Heart left ventricle (tissue), 16 donors: ENCODE measurements at places on chromosomes 3 and 15. TPM values are rescaled to one million over a fixed set of nuclear protein-coding genes. Genes with fewer than 3 reads are reported as not detected.

DNA sequence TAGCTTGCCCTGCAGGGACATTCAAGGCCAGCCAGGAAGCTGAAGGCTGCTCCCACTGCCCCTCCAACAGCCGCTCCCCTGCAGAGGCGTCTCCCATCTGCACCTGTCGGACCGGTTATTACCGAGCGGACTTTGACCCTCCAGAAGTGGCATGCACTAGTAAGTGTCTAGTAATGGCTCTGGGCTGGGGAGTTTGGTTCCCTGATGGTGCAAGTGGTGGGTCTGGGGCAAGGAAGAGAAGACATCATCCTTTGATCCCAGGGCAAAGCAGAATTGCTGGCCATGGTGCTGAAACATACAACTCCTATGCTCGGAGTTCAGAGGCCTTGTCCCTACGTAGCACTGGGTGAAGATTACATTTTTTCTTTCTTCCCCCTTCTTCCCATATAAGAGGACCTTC is 311.4 kb downstream of the EPHB1 start:
- DNase-seq = no peak

The TRH gene
- polyA plus RNA-seq = not detected

DNA sequence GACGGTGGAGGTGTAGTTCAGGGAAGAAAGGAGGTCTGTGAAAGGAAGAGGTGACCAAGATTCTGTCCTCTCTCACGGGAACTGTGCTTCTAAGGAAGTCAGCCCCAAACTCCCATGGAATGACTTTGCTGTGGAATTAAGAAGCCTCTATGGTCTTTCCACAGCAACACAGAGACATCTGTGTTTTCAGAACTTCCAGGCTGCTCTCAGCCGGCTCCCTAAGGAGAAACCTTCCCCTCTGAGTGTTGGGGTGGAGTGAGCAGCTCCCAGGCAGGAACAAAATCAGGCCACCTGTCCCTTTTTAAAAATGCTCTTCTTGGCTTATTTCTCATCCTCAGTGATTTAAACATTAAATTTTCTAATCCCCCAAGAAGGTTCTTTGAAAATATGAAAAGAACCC is 53.3 kb upstream of the SNRK start:
- DNase-seq = no peak

DNA sequence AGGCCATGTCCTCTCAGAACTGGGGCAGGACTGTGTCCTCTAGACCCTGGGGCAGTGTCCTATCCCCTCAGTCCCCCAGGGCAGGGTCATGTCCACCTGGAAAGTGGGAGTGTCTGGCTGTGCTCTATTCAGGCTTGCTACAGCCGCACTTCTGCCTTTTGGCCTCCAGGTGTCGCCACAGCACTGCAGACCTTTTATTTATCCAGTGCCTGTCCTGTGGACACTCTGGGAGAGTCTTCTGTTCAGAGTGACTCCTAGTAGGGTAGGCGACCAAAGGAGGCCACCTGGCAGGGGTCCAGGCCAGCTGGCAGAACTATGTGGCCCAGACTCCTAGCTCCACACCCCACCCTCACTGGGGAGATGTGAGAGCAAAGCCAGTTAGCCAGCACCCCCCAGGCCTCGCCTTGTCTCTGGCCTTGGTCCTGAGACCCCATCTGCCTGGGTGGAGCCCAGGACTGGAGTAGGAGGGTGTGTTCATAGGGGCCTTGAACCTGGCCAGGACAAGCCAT is 3.9 kb downstream of the TMIE start:
- DNase-seq = peak; percentile 79

The OCA2 gene
- polyA plus RNA-seq = 0.04 TPM

DNA sequence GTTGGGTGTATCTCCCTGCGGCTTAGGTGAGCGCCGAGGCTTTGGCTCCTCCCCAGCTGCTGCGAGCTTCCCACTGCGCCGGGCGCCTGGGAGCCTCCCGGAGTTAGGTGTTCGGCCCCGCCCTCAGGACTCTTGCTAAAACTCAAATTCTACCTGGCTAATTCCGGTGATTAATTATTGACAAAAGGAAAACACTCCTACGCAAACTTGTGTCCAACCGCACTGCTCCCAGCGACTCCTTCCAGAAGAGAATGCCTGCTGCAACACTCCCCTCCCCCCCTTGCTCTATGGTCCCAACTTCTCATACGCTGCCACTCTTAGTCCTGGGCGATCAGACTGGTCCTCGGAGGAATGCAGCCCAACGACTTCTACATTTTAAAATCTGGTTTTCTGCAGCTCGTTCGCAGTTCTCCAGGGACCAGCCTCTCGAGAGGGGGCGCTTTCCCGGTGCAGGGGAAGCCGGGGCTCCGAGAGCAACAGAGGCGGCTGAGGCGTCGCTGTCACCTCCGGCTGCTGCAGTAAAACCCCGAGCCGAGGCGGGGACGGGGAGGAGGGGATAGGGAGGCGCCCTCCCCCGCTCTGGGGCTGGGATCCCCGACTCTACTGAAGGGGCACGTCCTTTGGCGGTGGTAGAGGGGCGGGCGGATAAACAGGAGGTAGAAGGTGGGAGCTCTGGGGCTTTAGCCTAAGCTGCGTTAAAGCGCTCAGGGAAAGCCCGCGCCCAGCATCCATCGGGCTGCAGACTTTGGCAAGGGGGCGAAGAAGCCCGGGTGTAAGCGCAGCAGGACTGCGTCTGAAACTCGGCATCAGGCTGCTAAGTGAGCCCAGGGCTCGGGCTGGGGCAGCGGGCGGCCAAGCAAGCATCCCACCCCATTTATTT is at the start of gene SPTSSB:
Gene SPTSSB (minus strand): TSS at position 77 of the 880 bp plus-strand sequence. CDS start 25,194 bp downstream, outside the sequence.
- peak; percentile 23 for DNase-seq

- no peak for DNase-seq
Measured at GRCh38 chr15:93244696-93245660, 156.0 kb upstream of the RGMA start.

DNA sequence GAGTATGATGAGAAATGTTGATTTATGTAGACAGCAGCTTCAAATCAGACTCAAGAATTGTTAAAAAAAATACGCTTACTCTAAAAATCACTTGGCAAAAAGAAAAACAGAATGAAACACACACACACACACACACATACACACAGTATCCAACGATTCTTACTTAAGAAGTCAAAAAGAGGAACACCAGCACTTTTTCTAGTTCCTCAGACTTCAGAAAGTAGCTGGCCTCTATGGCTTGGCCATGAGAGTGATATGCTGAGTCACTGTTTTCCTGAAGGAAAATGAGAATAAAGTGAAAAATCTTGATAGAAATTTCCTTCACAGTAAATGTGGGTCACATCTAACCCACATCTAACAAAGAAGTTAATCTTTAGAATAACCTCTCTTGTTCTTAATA is 22.1 kb downstream of the CNTN3 start:
- DNase-seq = no peak

- no peak for DNase-seq
Measured at GRCh38 chr15:23424111-23424904, 22.7 kb downstream of the GOLGA6L2 start.

The MAPK6 gene
- 17.5 TPM for polyA plus RNA-seq

GRCh38 chr3:66692766-66693150 is 191.9 kb upstream of the LRIG1 start:
- DNase-seq = no peak
